PC-9 (cell line): ENCODE measurements at places on chromosomes 7 and 10. TPM values are rescaled to one million over a fixed set of nuclear protein-coding genes. Genes with fewer than 3 reads are reported as not detected.
A peak's percentile ranks its signal among the peaks of the same experiment; 100 is the strongest.

DNA sequence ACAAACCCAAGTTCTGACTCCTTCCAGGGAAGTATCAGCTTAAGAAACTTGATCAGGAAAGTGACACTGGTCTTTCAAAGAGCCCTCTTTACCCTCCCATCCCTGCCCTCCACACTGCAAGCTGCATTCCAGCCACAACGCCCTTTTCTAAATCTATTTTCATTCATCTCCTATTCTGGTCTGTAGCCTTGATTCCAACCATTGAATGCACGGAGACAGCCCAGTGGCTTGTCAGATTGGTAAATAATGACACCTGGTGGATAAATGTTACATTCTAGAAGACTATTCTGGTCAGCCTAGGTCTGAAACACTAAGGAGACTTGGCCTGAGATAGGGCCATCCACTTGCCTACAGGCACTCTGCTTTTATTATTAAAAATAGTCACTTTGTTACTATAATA is 20.9 kb downstream of the MORN4 start:
- H3K4me3 ChIP-seq: no peak overlapping the region
- H3K27me3 ChIP-seq: no peaks in the 10 kb centered on the region
- H3K4me1 ChIP-seq: no peaks in the 10 kb centered on the region
- no peak overlapping the region for H3K27ac ChIP-seq
- no peaks in the 10 kb centered on the region for H3K36me3 ChIP-seq
- DNase-seq: peak; percentile 10

DNA sequence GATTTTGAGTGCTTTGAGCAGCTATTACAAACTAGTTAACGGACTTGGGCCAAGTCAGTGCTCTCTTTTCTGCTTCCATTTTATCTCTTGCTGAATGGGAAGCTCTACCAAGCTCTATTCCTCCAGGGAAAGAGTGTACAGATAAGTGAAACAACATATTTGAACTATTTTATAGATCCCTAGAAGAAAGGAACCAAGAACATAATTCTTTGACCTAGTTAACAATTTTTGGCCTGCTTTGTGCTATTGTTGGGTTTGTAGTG is 244.8 kb downstream of the PRKG1 start:
- no peak overlapping the region for H3K27ac ChIP-seq
- H3K36me3 ChIP-seq: no peaks in the 10 kb centered on the region
- H3K4me1 ChIP-seq: no peaks in the 10 kb centered on the region
- H3K27me3 ChIP-seq: no peaks in the 10 kb centered on the region

DNA sequence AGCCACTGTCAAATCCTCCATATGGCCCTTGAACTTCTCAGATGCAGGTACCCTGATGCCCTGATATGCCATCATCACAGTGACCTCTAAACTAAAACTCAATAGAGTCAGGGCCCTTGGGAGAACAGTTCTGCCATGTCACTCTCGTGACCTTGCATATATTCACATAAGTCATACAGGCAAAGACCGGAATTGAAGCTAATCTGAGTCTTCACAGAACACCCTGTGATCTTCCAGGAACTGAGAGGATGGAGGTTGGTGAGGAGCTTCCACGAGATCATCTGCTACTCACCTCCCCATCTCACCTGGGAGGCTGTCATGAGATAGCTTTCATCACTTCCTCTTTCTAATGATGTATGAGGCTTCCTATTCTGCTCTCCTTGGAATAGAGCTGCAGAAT is 228.7 kb upstream of the CCDC6 start:
- peaks cover 43% of the 10 kb centered on the region for H3K4me1 ChIP-seq
- no peak overlapping the region for H3K27ac ChIP-seq
- DNase-seq: no peak
- no peaks in the 10 kb centered on the region for H3K27me3 ChIP-seq
- H3K4me3 ChIP-seq: no peak overlapping the region
- H3K36me3 ChIP-seq: no peaks in the 10 kb centered on the region

DNA sequence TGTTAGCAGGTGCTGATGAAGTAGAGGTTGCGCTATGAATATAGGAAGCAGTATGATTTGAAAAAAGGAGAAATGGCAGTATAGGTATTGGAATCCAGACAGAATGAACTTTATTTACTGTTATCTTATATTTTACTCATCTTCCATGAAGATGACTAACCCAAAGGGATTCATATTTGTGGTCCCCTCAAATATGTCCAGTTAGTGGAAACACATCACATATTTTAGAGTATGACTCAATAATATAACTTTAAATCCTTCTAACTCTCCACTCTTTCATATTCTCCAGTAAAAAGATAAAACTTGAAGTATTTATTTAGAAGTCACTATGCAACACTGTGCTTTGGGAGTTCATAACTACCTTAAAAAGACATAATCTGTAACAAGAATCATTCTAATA is 286.5 kb upstream of the LRRTM3 start:
- no peak overlapping the region for H3K27ac ChIP-seq
- H3K27me3 ChIP-seq: no peaks in the 10 kb centered on the region
- H3K4me1 ChIP-seq: no peaks in the 10 kb centered on the region
- H3K4me3 ChIP-seq: no peak overlapping the region
- DNase-seq: no peak

GRCh38 chr10:119199231-119199992 is 8.0 kb upstream of the GRK5 start:
- peaks cover 22% of the 10 kb centered on the region for H3K4me1 ChIP-seq
- DNase-seq: peak; percentile 27
- no peak overlapping the region for H3K4me3 ChIP-seq
- H3K27ac ChIP-seq: no peak overlapping the region
- no peaks in the 10 kb centered on the region for H3K27me3 ChIP-seq

DNA sequence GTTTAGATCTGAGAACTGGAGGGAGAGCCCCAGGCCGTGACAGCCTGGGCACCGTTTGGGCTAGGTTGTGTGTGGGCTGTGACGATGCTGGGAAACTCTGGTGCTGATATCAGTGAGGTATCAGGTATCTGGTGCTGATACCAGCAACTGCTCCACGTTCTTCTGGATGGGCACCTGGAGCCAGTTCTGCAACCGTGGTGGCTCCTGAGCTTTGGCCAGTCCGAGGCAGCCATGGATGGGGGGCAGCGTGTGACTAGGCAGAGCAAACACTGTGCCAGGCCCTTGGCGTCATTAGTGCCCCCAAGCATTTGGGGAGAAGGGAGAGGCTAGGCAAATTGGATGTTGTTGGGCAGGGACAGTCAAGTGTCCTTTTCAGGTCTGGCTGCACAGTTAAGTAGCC is 57.9 kb downstream of the ZNF467 start:
- peak overlapping the region; percentile 76 for H3K4me3 ChIP-seq
- H3K27me3 ChIP-seq: no peaks in the 10 kb centered on the region
- no peaks in the 10 kb centered on the region for H3K36me3 ChIP-seq
- H3K4me1 ChIP-seq: peaks cover 9% of the 10 kb centered on the region
- no peak for DNase-seq

DNA sequence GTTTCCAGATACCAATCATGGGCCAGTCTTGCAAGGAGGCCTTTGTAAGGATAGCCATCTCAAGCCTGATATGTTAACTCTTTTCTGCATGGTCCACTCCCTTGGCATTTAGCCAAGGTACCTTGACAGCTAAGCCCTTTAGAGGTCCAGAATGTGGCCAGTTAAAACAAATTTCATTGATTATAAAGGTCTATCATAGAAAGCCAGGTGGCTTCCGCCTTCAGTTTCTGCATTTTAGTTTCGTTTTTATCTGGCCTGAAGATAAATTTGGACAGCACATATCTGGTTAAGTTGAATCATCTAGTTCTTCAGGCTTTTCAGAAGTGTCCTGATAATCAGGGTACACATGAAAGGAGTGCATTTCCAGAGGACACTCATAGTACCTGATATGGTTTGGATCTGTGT is 30.7 kb downstream of the ANKIB1 start:
- no peaks in the 10 kb centered on the region for H3K4me1 ChIP-seq
- no peak overlapping the region for H3K27ac ChIP-seq
- no peak overlapping the region for H3K4me3 ChIP-seq
- no peaks in the 10 kb centered on the region; the same call in 1 of the 2 replicates for H3K36me3 ChIP-seq
- no peak for DNase-seq

DNA sequence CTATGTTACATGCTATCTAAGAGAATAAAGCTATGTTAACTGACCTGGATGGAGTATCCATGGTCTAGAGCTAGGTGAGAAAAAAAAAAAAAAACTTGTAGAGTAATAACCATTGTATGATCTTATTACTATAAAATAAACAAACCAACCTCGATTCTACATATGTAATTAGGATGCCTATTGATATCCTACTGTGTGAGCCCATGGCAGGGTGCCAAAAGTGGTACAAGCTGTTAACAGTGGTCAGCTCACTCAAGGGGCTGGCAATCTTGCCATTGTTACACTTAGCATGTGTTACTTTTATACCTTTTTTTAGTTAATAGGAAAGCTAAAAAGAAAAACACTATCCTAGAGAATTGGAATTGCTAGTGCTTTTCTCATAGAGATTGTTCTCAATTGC is 13.5 kb upstream of the IL6 start:
- DNase-seq: no peak
- no peaks in the 10 kb centered on the region for H3K27me3 ChIP-seq
- H3K4me1 ChIP-seq: peaks cover 12% of the 10 kb centered on the region
- H3K27ac ChIP-seq: no peak overlapping the region
- no peak overlapping the region for H3K4me3 ChIP-seq
- no peaks in the 10 kb centered on the region for H3K36me3 ChIP-seq

- H3K4me1 ChIP-seq: peaks cover 12% of the 10 kb centered on the region
- H3K27me3 ChIP-seq: no peaks in the 10 kb centered on the region
Observed at GRCh38 chr7:143454091-143454680, 10.9 kb downstream of the TAS2R60 start.

DNA sequence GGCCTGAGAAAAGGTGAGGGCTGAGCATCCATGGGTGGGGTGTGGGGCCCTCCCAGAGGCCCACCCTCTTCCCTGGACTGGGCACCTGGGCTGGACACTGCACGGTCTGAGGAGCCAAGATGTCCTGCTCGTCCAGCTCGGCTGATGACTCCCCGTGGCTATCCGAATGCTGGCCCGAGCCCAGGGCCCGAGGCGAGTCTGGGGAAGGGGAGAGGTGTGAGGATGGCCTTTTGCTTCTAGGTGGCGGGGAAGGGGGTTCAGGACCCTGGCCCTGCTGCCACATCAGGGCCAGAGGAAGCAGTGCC is 7.1 kb downstream of the NACAD start:
- no peak for DNase-seq
- no peaks in the 10 kb centered on the region for H3K36me3 ChIP-seq
- H3K27ac ChIP-seq: no peak overlapping the region
- H3K27me3 ChIP-seq: no peaks in the 10 kb centered on the region
- no peak overlapping the region for H3K4me3 ChIP-seq

- H3K4me3 ChIP-seq: no peak overlapping the region
- H3K36me3 ChIP-seq: no peaks in the 10 kb centered on the region
- H3K27me3 ChIP-seq: no peaks in the 10 kb centered on the region
Observed at GRCh38 chr7:68785036-68785435, 813.2 kb upstream of the AUTS2 start.

DNA sequence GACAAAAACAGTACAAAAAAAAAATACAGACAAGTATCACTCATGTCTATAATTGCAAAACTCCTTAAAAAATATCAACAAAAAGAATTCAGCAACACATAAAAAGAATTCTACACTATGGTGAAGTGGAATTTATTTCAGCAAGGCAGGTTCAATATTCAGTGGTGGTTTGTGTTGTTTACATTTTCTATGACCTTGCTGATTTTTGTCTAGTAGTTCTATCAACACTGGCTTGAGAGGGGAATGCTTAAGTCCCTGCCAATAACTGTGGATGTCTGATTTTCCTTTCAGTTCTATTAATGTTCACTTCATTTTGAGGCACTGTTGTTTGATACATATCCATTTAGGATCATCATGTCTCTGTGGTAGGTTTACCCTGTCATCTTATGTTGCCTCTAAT is 58.5 kb downstream of the CADPS2 start:
- no peaks in the 10 kb centered on the region for H3K36me3 ChIP-seq
- H3K27me3 ChIP-seq: no peaks in the 10 kb centered on the region
- H3K4me1 ChIP-seq: no peaks in the 10 kb centered on the region
- DNase-seq: no peak

DNA sequence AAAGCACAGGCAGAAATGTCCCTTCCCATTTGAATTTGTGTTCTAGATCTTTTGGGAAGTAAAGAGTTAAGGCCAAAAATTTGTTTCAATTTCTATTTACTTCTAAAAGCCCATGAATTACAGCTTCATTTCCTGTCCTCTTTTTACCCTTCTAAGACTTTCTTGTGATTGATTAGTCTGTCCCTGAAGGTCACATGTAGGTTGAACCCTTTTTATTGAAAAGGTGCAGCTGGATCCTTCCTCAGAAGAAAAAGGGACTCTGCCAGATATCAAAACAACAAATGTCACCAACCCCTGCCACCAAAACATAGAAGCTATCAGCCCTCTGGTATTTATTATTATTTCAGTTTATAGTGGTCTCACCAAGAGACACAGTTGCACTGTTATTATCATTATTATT is 424.9 kb upstream of the DPP6 start:
- H3K27ac ChIP-seq: no peak overlapping the region
- no peaks in the 10 kb centered on the region for H3K4me1 ChIP-seq
- DNase-seq: no peak
- no peak overlapping the region for H3K4me3 ChIP-seq

DNA sequence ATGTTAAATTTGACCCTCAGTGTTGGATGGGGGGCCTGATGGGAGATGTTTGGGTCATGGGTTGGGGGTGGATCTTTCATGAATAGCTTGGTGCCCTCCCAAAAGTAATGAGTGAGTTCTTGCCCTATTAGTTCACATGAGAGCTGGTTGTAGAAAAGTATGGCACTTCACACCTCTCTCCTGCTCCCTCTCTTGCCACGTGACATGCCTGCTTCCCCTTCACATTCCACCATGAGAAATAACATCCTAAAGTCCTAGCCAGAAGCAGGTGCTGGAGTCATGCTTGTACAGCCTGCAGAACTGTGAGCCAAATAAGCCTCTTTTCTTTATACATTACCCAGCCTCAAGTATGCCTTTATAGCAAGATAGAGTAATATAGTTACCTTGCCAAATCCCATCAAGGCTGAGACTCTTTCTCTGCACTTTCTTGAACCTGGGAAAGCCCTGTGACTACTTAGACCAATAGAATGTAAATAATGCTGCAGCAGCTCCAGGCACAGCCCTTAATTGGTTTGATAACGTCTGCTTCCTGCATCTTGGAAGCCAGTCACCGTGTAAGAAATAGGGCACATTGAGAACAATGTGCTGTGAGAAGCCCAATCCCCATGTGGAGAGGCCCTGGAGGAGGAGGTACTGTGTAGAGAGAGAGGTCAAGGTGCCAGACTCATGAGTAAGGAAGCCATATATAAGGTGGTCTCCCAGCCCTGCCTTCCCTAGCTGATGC is 88.0 kb upstream of the NAMPT start:
- peaks cover 32% of the 10 kb centered on the region for H3K4me1 ChIP-seq
- no peak for DNase-seq
- H3K36me3 ChIP-seq: 0 out of 2 replicates have a peak, but pooled peaks cover 4% of the 10 kb centered on the region
- no peak overlapping the region for H3K27ac ChIP-seq

DNA sequence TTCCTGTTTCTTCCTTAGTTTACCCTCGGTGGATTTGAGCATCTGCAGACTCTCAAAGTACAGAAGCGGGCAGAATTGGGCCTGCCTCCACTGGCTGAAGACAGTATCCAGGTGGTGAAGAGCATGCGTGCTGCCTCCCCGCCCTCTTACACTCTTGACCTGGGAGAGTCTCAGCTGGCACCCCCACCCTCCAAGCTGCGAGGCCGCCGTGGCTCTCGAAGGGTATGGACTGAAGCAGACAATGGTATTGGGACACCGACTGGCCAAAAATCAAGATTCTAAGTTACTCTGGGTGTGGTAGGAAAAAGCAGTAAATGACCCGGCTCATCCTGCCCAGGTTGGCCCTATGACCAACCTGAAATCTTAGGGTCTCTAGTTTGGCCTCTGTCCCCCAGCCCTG is 22.2 kb downstream of the STRIP2 start:
- H3K4me3 ChIP-seq: no peak overlapping the region
- no peak for DNase-seq
- H3K27ac ChIP-seq: no peak overlapping the region
- H3K27me3 ChIP-seq: no peaks in the 10 kb centered on the region

The CAMK1D gene
- total RNA-seq: 6.0 and 8.8 TPM in 2 replicates

The AOAH gene
- total RNA-seq: not detected in 2 replicates

The ANKRD61 gene
- total RNA-seq: 0.37 TPM in 1 of 2 replicates, not detected in the other

The ING3 gene
- 10.9 and 16.4 TPM in 2 replicates for total RNA-seq
